A172 (cell line): ENCODE measurements at places on chromosomes 7 and 10. TPM values are rescaled to one million over a fixed set of nuclear protein-coding genes. Genes with fewer than 3 reads are reported as not detected.

The ASB15 gene
- total RNA-seq: not detected in 2 replicates

- no peak for DNase-seq
These were observed 152.1 kb upstream of the KMT2E start for GRCh38 chr7:104861729-104862390.

DNA sequence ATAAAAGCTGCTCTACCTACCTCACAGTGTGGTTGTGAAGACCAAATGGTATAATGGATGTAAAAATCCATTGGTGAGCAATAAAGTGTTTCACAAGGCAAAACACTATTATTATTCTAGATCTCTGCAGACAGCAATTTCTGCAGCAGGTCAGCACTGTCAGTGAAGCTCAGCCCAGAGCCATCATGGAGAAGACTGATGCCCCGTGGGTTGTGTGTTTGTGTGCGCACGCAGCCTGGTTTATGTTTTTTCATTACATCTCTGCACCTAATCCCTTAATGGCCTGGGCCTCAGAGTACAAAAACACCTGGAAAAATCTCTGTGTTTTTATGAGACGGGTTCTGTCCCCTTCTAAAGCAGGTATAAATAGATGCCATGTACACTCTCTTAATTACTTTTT, 64.2 kb downstream of the PARP12 start:
- no peak for DNase-seq

GRCh38 chr7:68893411-68893810, 704.9 kb upstream of the AUTS2 start:
- no peak for DNase-seq

DNA sequence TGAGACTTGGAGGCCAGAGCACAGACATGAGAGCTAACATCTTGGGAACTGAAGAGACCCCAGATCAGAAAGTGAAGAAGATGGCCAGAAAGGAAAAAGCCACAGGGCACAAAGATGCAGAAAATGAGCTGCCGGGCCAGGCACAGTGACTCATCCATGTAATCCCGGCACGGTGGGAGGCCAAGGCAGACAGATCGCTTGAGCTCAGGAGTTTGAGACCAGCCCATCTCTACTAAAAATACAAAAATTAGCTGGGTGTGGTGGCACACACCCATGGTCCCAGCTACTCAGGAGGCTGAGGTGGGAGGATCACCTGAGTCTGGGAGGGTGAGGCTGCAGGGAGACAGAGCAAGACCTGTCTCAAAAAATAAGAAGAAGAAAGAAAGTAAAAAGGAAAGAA, 81.4 kb upstream of the MGMT start:
- DNase-seq: no peak

DNA sequence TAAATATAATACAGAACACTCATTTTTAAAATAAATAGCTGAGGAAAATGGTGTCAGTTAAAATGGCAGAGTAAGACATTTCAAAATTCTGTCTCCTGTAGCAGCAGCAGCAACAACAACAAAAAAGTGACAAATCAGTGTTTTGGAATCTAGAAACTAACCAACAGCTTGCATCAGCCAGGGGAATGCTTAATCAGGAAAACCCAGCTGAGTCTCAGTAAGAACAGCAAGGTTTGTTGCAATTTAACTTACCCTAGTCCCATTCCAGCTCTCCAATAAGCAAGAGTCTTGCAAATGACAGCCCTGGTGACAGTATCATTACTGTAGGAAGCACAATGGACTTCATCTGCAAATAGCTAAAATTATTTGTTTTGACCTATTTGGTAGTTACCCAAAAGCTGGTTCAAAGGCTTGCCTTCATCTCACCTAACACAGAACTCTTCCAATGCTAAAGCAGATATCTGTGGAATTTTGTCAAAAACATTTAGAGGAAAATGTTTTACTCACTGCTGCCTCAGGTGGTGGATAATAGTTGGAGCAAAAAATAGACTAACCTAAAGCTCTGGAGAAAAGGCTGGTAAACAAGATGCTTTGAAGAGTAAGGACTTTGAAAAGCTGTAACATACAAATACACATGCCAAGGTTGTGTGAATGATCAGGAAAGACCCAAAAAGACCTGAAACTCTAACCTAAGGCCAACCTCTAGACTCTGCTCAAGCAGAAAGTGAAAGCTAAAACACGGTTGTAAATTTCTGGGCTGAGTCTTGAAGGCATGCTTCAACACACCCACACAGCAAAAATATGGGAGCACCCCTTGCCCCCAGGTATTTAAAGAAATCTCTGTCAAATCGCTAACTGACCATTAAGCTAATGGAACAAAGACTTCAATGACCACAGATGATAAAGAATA, 9.9 kb upstream of the ARHGAP22 start:
- DNase-seq: no peak

DNA sequence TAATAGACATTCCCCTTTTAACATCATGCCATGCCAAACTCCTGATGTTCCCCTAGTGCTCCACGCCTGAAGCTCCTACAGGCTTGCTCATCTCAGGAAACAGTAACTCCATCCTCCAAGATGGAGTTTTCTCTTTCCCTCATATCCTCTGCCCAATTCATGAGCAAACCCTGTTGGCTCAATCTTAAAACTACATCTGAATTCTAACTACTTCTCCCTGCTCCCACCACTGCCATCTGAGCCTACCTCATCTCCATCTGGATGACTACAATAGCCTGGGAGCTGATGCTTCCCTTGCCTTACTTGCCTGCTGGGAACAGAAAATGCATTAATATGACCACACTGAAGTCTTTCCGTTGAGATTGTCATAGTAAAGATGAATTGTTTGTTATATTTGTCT, 271.7 kb upstream of the MKLN1 start:
- DNase-seq: no peak

- no peak for DNase-seq
These were observed 74.4 kb downstream of the TPK1 start for GRCh38 chr7:144761493-144761892.

The COL13A1 gene
- 0.86 and 1.1 TPM in 2 replicates for total RNA-seq

DNA sequence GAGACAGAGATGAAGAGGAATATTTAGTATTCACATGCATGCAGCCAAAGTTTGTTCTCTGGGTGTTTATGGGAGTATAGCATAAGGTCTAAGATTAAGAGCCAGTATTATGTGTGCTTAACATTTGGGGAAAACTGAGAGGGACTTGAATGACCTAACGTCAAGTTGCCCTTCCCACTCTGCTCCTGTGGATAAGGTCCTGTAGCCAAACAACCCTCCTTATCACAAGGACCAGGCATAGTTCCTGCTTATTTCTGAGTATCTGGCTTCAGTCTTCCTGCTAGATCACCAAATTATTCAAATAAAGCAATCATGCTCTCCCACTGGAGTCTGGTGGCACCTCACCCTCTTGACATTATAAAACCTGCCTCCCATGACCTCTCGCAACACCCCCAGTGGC, 137.9 kb upstream of the SEMA3E start:
- no peak for DNase-seq

The ANK3 gene
- 8.4 and 9.0 TPM in 2 replicates for total RNA-seq

The IGF2BP3 gene
- total RNA-seq: 64.3 and 74.1 TPM in 2 replicates

DNA sequence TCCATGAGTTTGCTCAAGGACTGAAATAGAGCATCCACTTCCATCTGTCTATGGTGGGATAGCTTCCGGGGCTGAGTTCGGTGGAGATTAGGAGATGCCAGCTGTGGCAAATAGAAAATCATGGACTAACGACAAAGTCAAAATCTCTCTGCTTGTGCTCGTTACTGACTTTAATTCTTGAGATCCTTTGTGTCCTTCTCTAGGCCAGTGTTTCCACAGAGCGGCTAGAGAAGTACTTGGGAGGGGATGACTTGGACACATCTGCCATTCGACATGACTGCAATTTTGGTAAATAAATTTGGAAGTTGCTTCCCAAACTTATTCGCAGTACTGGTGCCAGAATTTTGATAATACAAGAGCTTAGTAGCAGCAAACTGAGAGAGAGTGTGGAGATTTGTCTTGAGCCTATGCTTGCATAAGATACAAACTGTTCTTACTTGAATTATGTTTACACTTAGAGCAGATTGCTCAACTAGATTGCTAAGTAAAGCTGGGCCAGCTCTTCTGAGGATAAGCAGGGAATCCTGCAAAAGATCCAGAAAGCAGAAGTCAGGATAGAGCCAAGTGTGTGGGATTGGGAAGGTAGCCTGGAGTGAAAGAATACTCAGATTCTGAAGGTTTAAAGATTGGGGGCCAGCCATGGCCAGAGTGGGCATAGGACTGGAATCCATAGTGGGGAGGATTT, 27.6 kb downstream of the ABCC2 start:
- DNase-seq: no peak

DNA sequence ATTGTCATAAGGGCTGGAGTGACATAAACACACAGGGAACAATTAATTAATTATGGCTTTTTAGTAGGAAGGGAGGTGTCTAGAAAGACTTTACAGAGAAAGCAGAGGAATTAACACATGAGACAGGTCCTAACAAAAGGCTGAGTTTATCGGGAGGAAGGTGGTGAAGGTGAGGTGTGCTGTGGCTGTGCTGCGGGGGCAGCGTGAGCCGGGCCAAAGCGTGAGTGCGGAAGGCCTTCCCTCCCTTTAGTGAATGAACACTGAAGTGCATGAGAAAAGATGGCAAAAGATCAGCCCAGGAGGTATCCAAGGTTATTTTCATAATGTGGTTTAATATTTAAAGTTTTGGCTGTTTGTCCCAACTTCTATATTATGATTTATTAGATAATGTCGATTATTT, 243.4 kb upstream of the PLXNA4 start:
- DNase-seq: no peak

DNA sequence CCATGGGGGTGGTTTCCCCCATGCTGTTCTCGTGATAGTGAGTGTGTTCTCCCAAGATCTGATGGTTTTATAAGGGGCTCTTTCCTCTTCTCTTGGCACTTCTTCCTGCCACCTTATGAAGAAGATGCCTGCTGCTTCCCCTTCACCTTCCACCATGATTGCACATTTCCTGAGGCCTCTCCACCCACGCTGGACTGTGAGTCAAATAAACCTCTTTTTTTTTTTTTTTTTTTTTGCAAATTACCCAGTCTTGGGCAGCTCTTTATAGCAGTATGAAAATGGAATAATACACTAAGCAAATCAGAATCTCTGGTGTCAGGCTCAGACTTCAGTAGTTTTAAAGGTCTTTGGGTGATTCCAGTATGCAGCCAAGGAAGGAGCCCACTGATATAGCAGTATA, 28.2 kb downstream of the TAS2R41 start:
- no peak for DNase-seq

- peak; percentile 48 for DNase-seq
These were observed 1.0 kb upstream of the LRRN3 start for GRCh38 chr7:111089822-111090426.

The LRRD1 gene
- total RNA-seq: not detected in 2 replicates

The PLCE1 gene
- 0.22 and 0.89 TPM in 2 replicates for total RNA-seq

The PLEKHS1 gene
- 0.31 TPM in 1 of 2 replicates, not detected in the other for total RNA-seq

- no peak for DNase-seq
These were observed 152.2 kb downstream of the NXPH1 start for GRCh38 chr7:8585591-8585990.

The MMP21 gene
- total RNA-seq: not detected in 2 replicates

DNA sequence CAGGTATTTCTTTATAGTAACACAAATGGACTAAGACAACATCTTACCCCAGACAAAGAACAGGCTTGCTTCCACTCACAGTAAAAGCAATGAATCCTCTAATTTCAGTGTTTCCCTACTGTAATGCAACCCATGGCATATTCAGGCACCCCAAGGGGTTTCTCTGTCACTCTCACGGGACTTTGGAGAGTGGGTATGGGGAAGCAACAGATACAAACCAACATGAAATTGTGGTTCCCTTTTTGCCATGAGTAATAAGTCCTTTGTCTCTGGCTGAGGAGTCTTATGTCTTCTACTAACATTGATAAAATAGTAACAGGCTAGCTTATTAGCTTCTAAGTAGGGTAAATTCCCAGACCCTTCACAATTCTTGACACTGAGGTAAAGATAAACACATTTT, 51.4 kb upstream of the AOAH start:
- no peak for DNase-seq

DNA sequence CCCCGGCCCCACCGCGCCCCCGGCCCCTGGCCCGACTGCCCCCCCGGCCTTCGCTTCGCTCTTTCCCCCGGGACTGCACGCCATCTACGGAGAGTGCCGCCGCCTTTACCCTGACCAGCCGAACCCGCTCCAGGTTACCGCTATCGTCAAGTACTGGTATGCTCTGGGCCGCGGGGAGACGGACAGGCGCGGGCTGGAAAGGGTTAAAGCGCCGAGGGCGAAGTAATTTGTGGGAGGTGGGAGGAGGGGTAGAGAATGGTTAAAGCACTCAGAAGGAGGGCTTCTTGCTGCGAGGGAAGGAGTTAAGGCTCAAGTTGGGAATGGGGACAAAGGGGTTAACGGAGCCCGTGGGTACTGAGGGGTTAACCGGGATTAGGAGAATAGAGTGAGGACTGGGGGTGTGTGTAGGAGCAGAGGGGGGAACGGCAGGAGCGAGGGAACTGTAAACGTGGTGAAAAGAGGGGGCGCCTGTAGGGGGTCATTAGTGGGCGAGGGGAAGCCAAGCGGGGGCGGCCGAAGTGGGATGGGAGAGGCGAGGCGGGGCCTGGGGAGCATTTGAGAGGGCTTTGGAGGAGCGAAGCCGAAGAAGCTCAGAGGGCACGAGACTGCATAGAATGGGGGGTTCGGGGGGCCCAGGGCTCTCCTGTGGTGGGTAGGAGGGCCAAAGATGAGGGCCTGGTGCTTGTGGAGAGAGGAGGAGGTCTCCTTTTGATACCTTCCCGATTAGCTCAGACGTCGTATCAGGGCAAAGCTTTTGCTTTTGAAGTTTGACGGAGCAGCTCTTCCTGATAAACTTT, 605 bp downstream of the SUFU start:
- peak; percentile 24 for DNase-seq

The TRIL gene
- not detected in 2 replicates for total RNA-seq

GRCh38 chr10:49647985-49648795, 31.3 kb upstream of the C10orf53 start:
- DNase-seq: no peak

DNA sequence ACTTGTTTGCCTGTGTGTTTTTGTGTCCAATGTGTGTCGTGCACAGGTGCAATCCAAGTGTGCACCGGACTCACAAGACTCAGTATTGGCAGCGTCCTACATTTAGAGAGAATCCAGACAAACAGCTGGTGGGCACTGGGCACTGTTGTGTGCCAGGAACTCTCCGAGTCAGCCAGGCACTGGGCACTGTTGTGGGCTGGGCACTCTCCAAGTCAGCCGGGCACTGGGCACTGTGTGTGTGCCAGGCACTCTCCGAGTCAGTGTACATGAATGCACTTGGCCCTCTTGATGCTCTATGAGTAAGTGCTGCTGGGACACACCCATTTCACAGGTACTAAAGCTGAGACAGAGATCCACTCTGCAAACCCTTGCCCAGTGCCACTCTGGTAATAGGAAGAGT, 303.5 kb downstream of the PTPRN2 start:
- no peak for DNase-seq

- no peak for DNase-seq
These were observed 387.0 kb upstream of the NRP1 start for GRCh38 chr10:33721509-33721908.

The ABCB4 gene
- not detected in 2 replicates for total RNA-seq

DNA sequence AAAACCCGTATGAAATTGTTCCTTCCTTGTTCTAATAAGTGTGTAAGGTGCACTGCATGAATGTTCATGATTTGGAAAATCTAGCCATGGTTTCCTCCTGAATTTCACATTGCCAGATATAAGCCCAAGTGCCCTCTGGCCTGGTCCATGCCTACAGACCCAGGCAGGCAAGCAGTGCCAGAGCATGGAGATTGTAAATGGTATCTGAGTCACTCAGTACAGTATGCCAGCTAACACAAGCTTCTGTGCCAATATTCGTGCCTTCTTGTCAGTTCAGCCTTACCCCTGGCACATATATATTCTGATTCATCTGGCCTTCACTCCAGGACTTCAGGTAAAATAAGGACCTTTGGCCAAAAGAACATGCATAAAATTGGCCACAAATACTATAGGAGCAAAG, 38.4 kb upstream of the PDE1C start:
- peak; percentile 60 for DNase-seq
